ENCODE measurements at places on chromosomes 7 and 10. TPM values are rescaled to one million over a fixed set of nuclear protein-coding genes. Genes with fewer than 3 reads are reported as not detected.

GRCh38 chr10:30816820-30817171 lies 187.2 kb upstream of the LYZL2 start:
- no peak for DNase-seq

- no peak for DNase-seq
Observed at GRCh38 chr7:17690030-17690429, 250.3 kb downstream of the SNX13 start.

- peak; percentile 58 for DNase-seq
Observed at GRCh38 chr10:88932539-88933256, 19.9 kb downstream of the ACTA2 start.

GRCh38 chr7:28479507-28479947 lies 67.2 kb downstream of the CREB5 start:
- no peak for DNase-seq

DNA sequence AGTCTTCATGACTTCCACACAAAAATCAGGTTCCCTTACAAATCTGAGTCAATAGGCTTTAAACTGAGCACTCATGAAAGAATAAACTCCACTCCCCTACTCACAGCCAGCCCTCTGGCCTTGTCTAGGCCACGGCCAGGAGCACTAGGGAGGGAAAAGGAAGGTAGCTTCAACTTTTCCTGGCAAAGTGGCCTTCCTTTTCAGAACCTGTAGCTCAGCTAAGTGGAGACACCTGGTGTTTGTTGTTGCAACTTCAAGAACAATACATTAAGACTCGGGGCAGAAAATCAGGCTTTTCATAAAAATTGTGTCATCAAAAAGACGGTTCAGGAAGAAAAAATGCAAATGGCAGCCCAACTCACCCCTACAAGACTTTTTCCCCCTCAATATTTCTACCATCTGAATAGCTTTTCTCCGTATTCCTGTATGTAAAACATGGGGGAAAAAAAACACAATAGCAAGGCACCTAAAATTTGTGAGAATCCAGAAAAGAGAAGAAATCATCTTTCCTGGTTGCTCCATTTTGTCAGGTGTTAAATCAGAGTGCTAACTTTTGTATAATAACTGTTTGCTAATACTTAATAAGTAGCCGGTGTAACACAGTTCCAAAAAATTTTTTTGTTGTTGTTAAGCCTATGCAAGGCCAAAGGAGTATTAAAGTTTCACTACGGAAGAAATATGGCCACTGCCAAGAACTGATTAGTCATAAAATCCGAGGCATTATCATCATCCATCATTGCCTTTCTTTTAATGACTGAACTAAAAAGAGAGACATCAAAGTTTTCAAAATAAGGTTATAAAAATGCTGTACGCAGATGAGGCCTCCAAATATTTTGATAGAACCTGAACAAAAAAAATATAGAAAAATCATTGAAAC lies 66.2 kb upstream of the ARID5B start:
- DNase-seq = no peak

GRCh38 chr7:75667938-75668337 lies 70.8 kb downstream of the HIP1 start:
- no peak for DNase-seq

- DNase-seq = no peak
Observed at GRCh38 chr10:51308116-51308515, 233.8 kb downstream of the PRKG1 start.

The FFAR4 gene
- not detected for total RNA-seq

Data from activated CD8-positive, alpha-beta memory T cell treated with anti-CD3 and anti-CD28 coated beads, Interleukin-2, amount 10 ng/mL, durations not matched to agents 7 days and 5 days (primary cell).